ENCODE measurements at places on chromosomes 16 and 17.

- DNase-seq: no peak
Observed at GRCh38 chr17:18160128-18160856, 23.3 kb upstream of the ALKBH5 start.

- no peak for DNase-seq
Observed at GRCh38 chr16:66961914-66962313, 848 bp downstream of the CES3 start.

DNA sequence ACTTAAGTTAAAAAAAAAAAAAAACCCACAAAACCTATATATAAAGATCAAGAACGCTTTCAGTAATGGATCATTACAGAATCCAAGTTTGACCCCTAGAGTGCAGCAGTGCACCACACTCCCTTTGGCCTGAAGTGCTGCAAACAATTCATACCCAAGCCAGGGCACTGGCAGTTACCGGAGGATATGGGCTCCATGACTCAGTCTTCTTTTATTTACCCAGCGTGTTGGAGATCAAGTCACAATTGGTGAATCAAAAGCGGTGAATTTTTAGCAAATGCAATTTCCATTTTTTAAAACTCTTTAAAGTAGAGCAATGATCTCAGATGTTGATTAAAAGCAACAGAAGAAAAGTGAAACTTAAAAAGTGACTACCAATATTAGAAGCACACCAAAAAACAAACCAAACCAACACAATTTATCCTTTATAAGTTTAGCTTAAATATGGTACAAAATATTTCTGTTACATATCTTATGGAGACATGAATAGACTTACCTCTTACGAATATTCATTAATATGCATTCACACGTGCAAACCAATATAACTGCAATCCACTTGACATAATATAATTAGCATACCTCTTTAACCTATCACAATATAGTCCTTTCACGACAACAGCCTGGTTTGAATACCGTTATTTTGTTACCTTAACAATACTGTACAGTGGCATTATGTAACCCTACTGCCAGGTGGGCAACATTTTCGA, 46.3 kb downstream of the ZNF652 start:
- peak; percentile 82 for DNase-seq

- no peak for DNase-seq
Observed at GRCh38 chr16:81551821-81552304, 107.3 kb downstream of the CMIP start.

DNA sequence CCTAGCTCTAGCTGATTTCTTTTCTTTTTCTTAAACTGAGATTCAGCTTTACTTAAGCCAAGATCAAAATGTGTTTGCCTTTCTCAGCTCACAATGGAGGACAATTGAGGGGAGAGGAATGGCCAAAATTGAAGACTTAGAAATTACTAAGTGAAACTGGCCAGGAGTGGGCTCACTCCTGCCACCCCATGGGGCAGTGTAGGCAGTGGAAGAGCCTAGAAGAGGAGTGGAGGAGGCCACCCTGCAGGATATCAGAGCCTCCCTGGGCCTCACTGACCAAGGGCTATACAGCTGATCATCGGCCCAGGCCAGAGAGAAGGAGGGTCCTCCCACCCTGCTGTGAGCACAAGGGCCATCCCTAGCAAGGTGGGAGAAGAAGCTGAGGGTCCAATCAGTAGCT, 119.8 kb downstream of the CCT6B start:
- DNase-seq: no peak
